ENCODE measurements at places on chromosomes 12 and 14.

- DNase-seq, result no peak
These were observed 363.8 kb upstream of the TMEM132C start for GRCh38 chr12:127903146-127903545.

- DNase-seq, result no peak
These were observed 128.8 kb downstream of the SYNE2 start for GRCh38 chr14:63981569-63981968.

DNA sequence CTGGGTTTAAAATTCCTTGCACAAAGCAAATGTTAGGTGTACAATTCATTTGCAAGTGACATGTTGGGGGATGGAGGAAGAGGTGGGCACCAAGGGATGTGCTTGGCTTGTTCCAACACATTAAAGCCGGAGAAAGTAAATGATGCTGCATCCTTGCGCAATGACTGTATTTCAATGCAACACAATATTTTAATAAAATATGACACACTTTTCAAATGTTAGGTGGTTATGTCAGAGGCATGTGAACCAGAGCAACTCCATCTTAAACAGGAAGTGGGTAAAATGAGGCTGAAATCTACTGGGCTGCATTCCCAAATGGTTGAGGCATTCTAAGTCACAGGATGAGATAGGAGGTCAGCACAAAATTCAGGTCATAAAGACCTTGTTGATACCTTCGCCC lies 53.6 kb upstream of the ARHGAP5 start:
- DNase-seq, result no peak

DNA sequence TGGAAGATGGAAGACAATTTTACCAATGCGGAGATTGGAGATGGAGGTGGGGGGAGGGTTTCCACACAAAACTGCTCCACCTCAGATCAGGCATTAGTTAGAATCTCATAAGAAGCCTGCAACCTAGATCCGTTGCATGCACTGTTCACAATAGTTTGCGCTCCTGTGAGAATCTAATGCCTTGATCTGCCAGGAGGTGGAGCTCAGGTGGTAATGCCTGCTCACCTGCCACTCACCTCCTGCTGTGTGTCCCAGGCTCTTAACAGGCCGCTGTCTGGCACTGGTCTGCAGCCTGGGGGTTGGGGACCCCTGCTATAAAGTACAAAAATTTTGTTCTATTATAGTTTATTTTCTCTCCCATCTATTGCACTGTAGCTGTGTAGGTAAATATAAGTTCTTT lies 84.9 kb upstream of the FOXG1 start:
- DNase-seq, result no peak

GRCh38 chr14:65261425-65261920 lies 151.1 kb upstream of the FUT8 start:
- DNase-seq, result no peak

DNA sequence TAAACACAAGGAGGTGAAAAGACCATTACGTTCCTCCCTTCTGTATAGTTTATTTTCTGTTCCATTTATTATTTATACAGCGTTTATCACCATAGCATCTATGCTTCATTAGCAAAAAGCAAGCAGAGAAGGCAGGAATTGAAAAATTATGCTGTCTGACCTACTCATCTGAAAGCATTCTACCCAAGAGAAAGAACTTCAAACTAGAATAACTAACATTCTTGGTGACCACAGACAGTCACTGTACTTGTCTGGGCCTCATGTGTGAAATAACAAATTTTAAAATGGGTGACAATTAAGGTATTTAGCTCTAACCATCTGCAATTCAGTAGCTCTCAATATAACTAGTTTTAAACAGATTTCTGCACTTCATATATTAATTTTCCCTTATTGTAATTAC lies 29.3 kb upstream of the PDE3A start:
- DNase-seq, result no peak

Data from mesothelial cell of epicardium (in vitro differentiated cells).